ENCODE measurements at places on chromosomes 2 and 18.

- DNase-seq = no peak
Measured at GRCh38 chr18:2135309-2135708, 436.0 kb downstream of the METTL4 start.

GRCh38 chr2:76447294-76447693 is 736.6 kb upstream of the GCFC2 start:
- DNase-seq = no peak

- no peak for DNase-seq
Measured at GRCh38 chr2:59967691-59968090, 585.8 kb downstream of the BCL11A start.

- no peak for DNase-seq
Measured at GRCh38 chr2:225636558-225636957, 237.0 kb downstream of the NYAP2 start.

Measured in GM13977 (cell line).